Stimulated activated CD4-positive, alpha-beta T cell treated with anti-CD3 and anti-CD28 coated beads, Interleukin-15, amount 100 ng/mL, for 48 hours (primary cell): ENCODE measurements at places on chromosomes 6 and 20.

GRCh38 chr6:65989676-65990075 lies 282.6 kb upstream of the EYS start:
- no peak for DNase-seq

- DNase-seq: no peak
Measured at GRCh38 chr20:62891111-62891510, 29.5 kb upstream of the TCFL5 start.

DNA sequence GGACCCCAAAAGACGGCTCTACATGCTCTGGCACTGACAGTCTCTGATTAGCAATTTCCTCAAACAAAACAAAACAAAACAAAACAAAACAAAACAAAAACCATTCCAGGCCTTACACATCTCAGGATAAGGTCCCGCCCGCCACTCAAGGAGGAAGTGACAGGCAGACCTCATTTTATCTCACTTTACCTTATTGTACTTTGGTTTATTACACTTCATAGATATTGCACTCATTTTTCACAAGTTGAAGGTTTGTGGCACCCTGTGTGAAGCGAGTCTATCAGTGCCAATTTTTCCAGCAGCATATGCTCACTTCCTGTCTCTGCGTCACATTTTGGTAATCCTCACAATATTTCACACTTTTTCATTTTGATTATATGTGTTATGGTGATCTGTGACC lies 15.2 kb downstream of the ZBP1 start:
- DNase-seq: no peak

DNA sequence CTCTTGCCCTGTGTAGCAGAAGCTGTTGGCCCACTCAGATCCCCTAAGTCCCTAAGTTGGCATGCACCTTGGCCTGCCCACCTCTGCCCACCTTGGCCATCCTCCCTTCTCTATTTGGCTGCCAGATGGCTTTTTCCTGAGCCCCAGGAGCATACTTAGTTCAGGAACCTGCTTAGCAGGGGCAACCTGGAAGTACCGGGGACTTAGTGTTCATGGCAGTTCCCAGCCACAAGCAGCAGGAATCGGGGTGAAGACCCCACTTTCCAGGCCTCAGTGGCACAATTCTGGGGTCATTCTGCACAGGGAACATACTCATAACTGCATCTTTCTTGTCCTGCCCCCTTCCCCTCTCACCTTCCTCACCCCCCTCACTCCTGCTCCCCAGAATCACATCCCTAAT lies 158.0 kb upstream of the PMEPA1 start:
- no peak for DNase-seq

GRCh38 chr6:141541581-141542324 lies 591.0 kb upstream of the GJE1 start:
- DNase-seq: no peak

DNA sequence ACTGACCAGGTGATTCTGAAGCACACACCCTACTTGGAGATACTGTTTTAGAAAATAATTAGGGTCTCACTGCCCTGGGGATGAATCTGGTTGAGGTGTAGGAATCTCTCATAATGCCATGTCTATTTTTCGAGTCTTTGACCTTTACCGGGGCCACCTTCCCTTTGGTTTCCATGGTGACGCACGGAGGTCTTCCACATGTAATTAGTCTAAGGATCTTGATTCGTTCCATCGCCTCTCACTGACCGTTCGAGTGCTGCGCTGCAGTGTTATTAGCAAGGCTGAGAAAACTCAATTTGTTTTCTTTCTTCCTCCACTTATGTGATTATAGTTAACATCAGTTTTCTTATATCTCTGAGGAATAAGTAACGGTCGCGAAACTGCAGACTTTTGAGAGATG lies 144.3 kb upstream of the SPACA1 start:
- no peak for DNase-seq

- DNase-seq: no peak
Measured at GRCh38 chr20:41534170-41534569, 84.0 kb downstream of the CHD6 start.

DNA sequence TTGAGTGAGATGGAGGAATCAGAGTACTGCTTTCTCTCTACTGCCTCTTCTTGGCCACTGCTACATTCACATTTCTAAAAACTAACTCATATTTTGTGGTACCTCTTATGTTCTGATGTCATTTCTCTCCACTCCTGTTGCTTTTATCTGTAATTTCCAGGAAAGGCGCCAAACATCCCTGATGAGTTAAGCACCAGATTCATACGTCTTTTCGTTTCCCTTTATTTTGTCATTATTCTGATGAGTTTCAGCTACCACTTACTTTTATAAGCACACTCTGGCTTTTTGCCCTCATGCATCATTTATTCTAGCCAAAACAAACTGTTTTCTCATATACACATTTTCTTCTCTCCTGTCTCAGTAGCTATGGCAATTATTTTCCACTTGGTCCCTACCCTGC lies 680.0 kb downstream of the RNF144B start:
- DNase-seq: no peak

- no peak for DNase-seq
Measured at GRCh38 chr6:159038914-159039884, 5.6 kb downstream of the TAGAP start.
